ENCODE measurements at places on chromosomes 3 and 15.

DNA sequence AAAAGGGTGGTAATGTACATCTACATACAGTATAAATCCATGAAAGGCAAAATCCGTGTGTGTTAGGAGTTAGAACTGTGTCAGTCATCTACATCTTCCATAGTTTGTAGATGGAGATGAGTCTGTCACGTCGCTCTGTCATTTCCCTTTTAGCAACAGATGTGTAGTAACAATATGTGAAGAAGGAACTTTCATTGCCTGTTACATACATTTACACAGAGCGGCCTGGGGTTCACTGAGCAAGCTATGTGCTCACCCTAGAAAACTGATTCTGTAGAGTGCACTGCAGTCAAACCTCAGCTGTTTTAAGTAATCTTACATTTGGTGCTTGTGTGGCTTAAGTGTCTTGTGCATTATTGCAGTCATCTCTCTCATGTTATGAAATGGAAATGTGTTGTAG, 41.6 kb upstream of the AP3B2 start:
- DNase-seq, result no peak

- no peak for DNase-seq
Measured at GRCh38 chr15:59847968-59848367, 156.1 kb upstream of the FOXB1 start.

DNA sequence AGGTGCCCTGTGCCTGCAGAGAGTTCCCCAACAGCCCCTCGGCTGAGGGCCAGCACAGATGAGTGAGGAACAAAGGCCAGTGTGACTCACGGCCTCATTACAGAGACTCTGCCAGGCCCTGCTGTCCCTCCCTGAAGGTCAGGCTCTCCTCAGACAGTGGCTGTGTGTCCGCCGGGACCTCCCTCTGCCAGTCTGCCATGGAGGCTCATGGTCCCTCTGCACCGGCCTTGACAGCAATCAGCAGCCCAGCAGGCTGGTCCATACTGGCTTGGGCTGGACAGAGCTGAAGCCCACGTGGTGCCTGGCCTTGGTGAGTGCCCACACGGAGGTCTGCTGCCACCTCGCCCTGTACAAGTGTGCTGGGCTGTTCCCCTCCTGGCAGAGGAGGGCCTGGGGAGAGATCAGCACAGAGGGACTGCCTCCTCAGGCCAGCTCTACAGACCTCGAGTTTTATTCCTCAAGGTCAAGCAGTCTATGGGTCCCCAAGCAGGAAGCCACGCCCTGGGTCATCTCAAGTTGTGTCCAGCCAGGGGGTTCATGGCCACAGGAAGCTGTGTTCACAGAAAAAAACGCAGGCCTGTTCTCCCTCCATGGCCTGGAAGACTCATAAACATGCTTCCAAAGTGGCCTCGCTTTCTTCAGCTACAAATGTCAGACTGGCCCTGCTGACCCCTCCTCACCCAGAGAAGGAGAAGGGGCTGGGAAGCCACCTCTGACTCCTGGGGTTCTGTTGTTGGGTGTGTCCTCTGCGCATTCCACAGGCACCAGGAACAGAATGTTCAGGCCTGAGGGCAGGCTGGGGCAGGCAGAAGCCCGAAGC, 27.0 kb downstream of the SLC41A3 start:
- no peak for DNase-seq

GRCh38 chr15:39204031-39204430, 376.8 kb upstream of the THBS1 start:
- DNase-seq, result no peak

GRCh38 chr3:160052385-160053047, 63.9 kb downstream of the IL12A start:
- DNase-seq, result no peak

DNA sequence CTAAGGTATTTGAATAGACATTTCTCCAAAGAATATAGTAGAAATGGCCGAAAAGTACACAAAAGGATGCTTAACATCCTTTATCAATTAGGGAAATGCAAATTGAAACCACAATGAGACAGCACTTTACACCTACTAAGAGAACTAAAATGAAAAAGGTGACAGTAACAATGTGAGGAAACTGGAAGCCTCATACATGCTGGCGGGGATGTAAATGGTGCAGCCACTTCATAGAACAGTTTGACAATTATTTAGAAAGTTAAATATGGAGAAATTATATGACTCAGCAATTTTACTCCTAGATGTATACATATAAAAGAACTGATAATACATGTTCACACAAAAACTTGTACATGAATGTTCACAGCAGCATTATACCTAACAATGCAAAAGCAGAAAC, 13.4 kb downstream of the SPICE1 start:
- no peak for DNase-seq

- DNase-seq, result no peak
Measured at GRCh38 chr15:52162260-52162659, 28.9 kb downstream of the GNB5 start.

DNA sequence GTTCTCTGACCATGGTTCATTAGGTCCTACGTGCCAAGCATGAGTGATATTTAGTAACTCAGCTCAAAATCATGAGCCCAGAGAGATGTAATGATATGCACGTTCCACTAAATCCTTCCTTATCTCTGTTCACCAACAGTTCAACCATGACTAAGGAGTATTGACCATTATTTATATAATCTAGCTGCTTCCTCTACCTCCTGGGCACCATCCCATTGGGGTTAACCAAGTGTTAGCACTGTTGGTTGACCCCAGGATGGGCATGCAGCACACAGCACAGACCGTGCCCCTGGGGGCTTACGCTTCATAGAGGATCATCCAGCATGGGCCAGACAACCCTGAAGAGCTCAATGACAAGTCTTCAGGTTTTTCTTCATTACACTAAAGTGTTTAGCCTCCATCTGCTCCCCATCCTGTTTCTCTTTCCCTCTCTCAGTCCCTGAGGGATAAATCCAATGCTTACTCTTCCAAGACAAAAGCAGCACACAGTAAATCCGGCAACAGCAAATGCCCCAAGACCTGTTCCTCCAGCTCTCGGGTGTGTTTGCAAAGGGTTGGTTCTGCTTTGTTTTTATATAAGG, 10.4 kb downstream of the FAM174B start:
- DNase-seq, result no peak

DNA sequence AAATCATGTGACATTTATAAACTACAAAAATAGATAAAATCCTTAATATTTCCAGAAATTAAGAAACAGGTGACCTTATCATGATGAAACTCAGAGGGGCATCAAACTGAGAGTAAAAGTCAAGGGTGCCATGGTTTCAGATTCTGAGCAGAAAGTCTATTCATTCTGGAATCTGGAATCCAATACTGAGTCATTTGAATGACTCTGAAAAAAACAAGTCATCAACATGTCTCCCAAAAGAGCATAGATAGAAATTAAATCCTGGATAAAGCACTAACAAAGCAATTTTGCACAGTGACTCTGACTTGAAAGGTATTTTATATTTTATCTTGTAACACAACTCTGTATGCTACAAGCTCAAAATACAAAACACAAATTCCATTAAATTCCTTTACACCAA, 23.4 kb downstream of the STAC start:
- no peak for DNase-seq

- DNase-seq, result no peak
Measured at GRCh38 chr3:17158941-17159682, 274.4 kb downstream of the PLCL2 start.

DNA sequence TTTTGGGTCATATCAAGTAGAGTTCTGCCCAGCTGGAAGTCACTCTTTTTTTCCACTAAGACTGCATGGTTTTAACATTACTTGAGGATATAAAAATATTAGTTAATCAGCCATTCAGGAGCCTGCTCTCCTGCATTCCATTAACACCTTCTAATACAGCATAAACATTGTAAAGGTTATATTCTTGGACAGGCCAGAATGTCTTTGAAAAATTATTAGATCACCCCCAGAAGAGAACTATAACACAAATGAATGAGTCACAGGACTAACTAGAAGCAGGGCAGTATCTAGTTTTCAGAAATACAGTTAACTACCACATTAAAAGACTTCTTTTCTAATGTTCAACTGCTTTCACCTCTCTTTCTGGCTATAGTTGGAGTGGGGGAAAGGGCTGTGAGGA, 80.9 kb downstream of the THBS1 start:
- no peak for DNase-seq

DNA sequence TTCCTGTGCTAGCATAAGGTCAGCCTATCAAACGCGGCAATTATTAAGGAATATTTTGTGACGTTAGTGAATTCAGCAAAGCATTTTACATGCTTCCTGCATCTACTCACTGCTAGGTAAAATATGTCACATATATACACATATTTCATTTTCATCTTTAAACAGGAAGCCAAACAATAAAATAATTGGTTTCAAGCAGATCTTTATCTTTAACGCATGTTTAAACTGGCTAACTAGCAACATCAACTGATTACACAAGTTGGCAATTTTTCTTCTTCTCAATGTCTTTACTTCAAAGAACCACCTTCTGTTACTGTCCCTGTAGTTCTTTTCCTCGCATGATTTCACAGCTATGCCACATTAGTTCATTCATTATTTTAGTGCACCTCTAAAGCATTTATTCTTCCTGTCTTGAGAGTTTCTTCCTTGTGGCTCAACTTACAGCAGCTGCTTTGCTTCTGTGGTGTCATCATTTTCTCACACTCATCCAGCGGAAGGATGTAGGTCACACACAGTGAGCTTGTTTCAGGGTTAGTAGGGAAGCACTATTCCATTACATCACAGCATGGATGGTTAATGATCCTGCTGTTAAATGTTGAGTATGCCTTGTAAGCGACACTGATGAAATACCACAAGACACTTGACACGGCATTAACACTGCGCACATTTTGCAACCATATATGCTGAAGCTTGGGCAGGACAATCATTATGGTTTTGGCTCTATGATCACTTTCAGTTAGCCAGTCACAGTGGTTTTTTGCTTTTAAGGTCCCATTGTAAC, 2.3 kb upstream of the BCHE start:
- no peak for DNase-seq

GRCh38 chr15:98959640-98960007, 48.0 kb downstream of the PGPEP1L start:
- no peak for DNase-seq
